ENCODE measurements at places on chromosomes 4 and X.

GRCh38 chr4:22389240-22389870, 126.5 kb downstream of the ADGRA3 start:
- H3K4me1 ChIP-seq: peaks cover 14% of the 10 kb centered on the region

DNA sequence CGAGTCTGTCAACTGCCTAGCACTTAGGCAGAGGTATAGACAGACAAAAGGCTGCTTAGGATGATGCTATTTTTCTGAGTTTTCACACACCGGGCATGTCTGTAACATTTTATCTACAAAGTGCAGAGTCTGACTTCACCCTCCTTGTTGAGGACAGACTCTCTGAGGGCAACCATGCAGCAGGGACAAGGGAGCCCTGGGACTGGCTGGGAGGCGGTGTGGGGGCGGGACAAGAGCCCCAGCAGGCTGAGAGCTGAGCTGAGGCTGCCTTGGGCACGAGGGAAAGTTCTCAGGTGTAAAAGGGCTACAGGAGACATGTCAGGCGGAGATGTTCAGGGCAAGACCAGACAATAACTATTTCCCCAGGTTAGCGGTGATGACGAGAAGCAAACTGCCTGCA, 81.6 kb downstream of the GATB start:
- H3K4me3 ChIP-seq: no peak overlapping the region
- no peaks in the 10 kb centered on the region for H3K27me3 ChIP-seq
- no peak overlapping the region for H3K27ac ChIP-seq
- H3K36me3 ChIP-seq: peaks cover 16% of the 10 kb centered on the region

- peaks cover 71% of the 10 kb centered on the region for H3K36me3 ChIP-seq
- no peaks in the 10 kb centered on the region for H3K27me3 ChIP-seq
- no peaks in the 10 kb centered on the region for H3K4me1 ChIP-seq
- H3K4me3 ChIP-seq: no peak overlapping the region
Observed at GRCh38 chr4:147639388-147639787, 22.2 kb downstream of the TMEM184C start.

DNA sequence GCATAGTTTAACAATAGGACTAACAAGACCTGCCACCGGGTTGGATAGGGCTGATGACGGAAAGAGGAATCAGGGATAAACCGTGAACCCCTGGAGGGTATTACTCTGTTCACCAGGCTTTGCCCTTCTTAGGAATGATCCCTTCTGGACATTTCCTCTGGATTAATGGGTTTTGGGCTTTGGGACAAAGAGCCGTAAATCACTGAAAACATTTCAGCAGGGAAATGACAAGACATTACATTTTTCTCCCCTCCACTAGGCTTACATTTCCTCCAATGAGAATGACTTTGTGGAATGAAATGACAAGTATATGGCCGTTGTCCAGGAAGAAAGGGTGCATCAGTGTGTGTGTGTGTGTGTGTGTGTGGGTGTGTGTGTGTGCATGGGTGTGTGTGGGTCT, 25.9 kb upstream of the RBPJ start:
- H3K27ac ChIP-seq: no peak overlapping the region
- no peaks in the 10 kb centered on the region for H3K36me3 ChIP-seq
- no peaks in the 10 kb centered on the region for H3K4me1 ChIP-seq
- no peak overlapping the region for H3K4me3 ChIP-seq
- no peak for DNase-seq
- no peaks in the 10 kb centered on the region for H3K27me3 ChIP-seq

DNA sequence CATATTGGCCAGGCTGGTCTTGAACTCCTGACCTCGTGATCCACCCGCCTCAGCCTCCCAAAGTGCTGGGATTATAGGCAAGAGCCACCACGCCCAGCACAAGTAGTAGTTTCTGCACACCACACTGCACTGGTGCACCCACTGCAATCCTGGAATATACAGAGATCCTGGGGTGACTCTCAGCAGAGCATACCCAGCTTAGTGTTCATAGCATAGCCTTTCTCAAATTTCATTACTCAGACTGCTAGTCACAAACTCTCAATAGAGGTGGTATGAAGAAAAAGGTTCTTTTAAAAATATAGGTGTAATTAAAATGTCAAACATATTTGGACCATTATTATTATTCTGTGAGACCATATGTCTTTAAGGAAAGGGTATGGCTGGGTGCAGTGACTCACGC, 6.2 kb upstream of the ARHGAP10 start:
- H3K4me1 ChIP-seq: no peaks in the 10 kb centered on the region
- H3K27ac ChIP-seq: no peak overlapping the region
- no peaks in the 10 kb centered on the region for H3K36me3 ChIP-seq
- DNase-seq: no peak

DNA sequence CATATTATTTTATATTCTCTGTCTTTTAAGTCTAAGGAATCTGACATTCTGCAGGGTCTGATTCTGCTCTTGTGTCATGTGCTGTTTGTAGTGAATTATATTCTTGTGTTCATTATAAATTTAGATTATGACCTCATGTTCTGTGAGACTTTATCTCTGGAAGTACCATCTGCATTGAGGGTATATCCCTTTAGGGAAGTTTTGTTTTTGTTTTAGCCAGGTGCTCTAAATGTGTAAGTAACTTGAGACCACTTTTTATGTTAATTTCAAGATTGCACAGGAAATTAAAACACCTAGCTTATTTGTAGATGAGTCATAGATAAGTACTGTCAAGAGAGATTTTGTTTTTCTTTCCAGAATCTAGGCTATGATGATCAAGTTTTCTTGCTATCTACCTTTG, 35.0 kb upstream of the DKK2 start:
- H3K4me3 ChIP-seq: no peak overlapping the region
- H3K27ac ChIP-seq: no peak overlapping the region
- H3K36me3 ChIP-seq: no peaks in the 10 kb centered on the region

GRCh38 chr4:122831515-122832196, 5.0 kb downstream of the FGF2 start:
- peaks cover 3% of the 10 kb centered on the region for H3K4me1 ChIP-seq
- peaks cover 34% of the 10 kb centered on the region for H3K27me3 ChIP-seq
- H3K36me3 ChIP-seq: no peaks in the 10 kb centered on the region
- H3K27ac ChIP-seq: no peak overlapping the region

Measured in psoas muscle (tissue), 8 donors.